CD4-positive, alpha-beta T cell treated with Interleukin-6 for 4 hours (primary cell): ENCODE measurements at places on chromosomes 1 and 21.

DNA sequence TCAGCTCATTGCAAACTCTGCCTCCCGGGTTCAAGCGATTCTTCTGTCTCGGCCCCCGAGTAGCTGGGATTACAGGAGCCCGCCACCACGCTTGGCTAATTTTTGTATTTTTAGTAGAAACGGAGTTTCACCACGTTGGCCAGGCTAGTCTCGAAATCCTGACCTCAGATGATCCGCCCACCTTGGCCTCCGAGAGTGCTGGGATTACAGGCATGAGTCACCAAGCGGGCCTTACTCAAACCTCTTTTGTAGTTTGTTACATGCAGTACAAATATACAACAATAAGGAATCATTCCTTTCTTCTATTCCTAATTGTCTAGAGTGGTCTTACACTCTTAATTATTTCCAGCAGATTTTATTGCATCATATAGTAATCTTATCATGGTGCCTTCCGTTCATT lies 16.6 kb downstream of the SPATA17 start:
- DNase-seq = no peak

DNA sequence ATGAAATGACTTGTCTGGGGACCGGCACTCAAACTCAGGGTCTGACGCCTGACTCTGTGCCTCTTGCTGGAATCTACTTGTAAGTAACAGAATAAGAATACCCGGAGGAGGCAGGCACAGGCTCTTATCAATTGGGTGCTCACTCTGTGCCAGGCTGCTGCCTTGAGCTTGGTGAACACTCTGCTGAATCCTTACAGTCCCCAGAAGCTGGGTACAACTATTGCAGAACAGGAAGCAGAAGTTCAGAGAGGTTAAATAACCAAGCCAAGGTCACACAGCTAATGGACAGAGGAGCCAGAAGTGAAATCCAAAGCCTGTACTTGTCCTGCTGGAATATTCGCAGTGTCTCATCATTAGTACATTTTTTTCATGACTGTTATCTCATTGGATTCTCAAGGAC lies 86.0 kb downstream of the EPHB2 start:
- no peak for DNase-seq

GRCh38 chr21:39153373-39153772 lies 29.9 kb downstream of the PSMG1 start:
- DNase-seq = no peak

DNA sequence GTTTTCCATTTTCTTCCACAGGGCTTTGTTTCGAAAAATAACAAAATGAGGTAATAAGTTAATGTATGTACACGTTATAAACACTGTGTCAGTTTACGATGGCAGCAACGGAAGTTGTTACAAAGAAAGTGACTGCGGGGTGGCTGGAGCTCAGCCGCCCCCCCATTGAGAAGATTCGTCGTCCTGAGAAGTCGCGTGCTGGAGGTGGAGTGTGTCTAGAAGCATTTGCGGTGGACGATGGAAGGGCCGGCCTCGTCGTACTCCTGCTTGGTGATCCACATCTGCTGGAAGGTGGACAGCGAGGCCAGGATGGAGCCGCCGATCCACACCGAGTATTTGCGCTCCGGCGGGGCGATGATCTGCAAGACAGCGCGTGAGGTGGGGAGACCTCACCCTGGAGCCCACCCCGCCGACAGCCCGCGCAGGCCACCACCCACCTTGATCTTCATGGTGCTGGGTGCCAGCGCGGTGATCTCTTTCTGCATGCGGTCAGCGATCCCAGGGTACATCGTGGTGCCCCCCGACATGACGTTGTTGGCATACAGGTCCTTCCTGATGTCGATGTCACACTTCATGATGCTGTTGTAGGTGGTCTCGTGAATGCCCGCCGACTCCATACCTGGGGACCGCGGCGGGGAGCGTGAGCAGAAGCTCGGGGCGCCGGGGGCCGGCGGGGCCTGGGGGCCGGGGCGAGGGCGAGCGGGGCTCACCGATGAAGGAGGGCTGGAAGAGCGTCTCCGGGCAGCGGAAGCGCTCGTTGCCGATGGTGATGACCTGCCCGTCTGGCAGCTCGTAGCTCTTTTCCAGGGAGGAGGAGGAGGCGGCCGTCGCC lies 2.4 kb downstream of the ACTA1 start:
- no peak for DNase-seq

- no peak for DNase-seq
Measured at GRCh38 chr1:18256282-18257235, 149.0 kb downstream of the IGSF21 start.

DNA sequence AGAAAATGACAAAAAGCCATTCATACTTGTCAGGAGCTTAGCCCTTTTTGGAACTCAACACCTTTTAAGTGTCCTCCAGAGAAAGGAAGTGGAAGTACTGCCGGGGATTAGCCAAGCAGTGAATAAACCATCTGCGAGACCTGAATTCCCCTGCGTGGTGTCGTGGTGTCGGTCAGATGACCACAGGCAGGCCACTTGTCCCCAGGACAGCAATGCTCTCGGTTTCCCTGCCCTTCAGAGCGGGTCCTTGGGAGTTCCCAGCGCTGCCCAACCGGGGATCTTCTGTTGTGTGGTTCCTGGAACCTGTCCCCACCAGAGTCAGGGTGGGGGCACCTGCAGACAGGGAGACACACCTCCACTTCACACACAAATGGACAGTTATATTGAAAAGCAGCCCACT lies 9.2 kb downstream of the GPR157 start:
- no peak for DNase-seq

GRCh38 chr1:75615613-75616435 lies 4.9 kb upstream of the SLC44A5 start:
- no peak for DNase-seq

GRCh38 chr1:158285756-158286241 lies 3.9 kb upstream of the CD1C start:
- no peak for DNase-seq

DNA sequence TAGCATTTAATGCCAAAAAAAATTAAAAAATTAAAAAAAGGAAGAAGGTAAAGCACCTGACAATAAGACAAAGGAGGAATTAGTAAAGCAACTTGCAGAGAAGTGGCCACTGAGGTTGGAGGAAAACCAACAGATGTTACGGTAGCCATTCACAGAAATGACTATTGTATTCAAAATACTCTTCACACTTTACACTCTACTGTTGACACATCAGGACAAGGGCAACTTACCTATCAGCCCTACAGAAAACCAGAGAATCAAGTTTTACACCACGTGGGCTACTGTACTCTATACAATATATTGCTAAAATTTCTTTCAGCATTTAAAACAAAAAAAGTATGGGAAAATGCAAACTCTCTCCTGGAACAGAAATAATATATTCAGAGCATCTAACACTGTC lies 70.0 kb downstream of the EIF4G3 start:
- no peak for DNase-seq

DNA sequence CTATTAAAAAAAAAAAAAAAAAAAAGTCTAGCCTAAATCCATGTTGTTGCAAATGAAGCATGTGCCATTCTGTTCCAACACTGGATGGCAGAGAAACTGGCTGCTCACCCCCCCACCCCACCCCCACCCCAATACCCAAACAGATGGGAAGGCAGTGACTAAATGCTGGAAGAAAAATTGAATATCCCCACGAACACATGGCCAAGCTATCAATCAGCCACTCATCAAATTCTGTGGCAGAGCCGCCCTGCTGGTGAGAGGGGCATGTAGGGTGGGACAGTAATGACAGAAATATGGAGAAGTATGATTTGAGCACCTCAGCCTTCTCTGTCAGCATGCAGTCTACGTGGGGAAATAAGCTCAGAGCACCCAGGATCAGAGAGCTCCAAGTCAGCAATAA lies 34.1 kb downstream of the OPTC start:
- DNase-seq = no peak

- DNase-seq = peak; percentile 88
Measured at GRCh38 chr1:222589462-222590302, at the start of gene TAF1A. TSS of gene TAF1A (minus strand) at chr1:222589933.

DNA sequence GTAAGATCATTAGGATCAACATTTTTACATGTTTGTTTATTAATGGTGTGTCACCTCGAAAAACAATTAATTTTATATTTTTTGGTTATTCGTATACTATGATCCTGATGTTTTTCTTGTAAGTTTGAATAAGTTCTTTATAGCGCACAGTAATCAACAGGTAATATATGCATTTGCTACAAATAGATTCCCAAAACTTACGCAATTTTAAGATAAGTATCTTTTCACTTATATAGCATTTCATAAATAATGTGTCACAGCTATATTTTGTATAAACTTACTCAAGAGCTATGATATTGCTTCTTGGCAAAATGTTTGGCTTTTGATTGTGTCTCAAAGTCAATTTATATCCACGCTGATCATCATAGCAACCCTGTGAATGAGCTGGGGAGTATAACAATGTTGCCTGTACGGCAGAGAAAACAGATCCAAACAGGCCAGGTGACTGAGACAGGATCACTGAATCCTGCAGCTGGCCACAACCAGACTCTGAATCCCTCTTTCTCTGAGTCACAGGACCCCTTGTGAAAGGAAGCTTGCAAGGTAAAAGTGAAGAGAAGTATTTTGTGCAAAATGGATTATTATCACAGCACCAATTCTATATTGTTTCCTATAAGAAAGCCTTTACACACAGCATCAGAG lies 48.6 kb downstream of the GNG12 start:
- DNase-seq = no peak

DNA sequence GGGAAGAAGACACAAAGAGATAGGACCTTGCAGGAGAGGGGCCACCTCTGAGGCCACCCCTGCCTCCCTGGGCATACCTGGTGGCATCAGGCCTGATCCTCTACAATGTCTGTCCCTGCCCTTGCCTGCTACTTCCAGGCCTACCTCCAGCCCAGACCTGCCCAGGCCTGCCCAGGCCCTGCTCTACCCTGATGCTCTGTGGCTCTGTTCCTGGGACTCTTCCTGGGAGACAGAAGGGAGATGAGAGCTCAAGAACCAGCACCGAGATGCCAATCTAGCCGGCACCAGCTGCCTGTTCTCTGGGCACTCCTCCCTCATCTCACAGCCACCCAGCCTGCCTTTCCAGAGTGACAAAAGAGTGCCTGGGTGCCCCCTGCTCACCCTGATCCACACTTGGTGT lies 2.7 kb downstream of the CELF3 start:
- DNase-seq = no peak

- no peak for DNase-seq
Measured at GRCh38 chr1:48105165-48105564, 108.0 kb upstream of the TRABD2B start.

GRCh38 chr1:181345146-181345545 lies 138.2 kb upstream of the CACNA1E start:
- no peak for DNase-seq

GRCh38 chr1:10745886-10746455 lies 50.5 kb downstream of the CASZ1 start:
- DNase-seq = no peak

GRCh38 chr1:27455139-27455811 lies 34.7 kb downstream of the WASF2 start:
- peak; percentile 61 for DNase-seq

DNA sequence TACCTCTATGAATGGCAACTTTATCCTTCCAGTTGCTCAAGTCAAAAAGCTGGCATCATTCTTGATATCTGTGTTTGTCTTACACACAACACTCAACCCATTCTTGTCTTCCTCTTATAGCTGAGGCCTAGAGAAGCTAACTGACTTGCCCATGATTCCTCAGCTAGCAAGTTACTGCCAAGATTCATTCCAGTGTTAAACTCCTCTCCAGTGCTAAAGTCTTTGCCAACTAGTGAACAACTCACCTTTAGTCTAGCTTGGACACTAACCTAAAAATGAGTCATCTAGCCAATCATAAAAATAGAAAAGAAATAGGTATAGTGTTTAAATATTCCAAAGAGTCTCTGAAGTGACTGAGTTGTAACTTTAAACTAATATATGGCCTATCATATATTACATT lies 45.6 kb upstream of the RGS2 start:
- no peak for DNase-seq

DNA sequence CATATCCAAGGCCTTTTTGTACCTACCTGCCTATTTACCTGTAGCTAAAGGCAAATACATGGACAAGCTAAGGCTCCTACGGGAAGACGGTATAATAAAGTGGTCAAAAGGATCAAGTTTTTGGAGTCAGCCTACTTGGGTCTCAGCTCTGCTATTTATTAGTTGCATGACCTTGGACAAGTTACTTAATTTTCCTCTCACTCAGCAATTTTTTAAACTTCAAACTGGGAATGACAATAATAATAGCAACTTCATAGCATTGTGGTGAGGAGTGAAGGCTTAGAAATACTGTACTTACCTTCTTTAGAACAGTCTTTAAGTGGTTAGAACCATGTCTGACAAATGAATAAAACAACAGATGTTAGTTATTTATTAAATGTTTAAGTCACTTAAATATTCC lies 60.2 kb upstream of the SLC35F3 start:
- no peak for DNase-seq

DNA sequence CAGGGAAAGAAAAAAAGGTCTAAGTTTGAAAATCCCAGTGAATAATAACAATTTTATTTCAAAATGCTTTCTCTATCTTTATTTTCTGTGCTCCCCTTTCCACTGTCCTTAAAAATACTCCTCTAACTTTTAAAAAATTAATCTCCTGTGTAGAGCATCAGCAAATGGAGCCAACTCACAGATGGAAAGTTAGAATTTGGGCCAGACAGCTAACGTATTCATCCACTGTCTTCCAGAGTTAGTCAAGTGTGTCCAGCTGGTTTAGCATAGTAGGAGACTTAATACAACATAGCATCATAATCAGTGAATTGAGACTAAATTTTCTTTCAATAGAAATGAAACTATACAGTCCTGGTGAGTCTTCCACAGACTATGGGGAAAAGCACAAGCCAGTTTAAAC lies 419.0 kb upstream of the LRRC7 start:
- DNase-seq = no peak

- no peak for DNase-seq
Measured at GRCh38 chr1:168297019-168297730, 16.5 kb downstream of the TBX19 start.

DNA sequence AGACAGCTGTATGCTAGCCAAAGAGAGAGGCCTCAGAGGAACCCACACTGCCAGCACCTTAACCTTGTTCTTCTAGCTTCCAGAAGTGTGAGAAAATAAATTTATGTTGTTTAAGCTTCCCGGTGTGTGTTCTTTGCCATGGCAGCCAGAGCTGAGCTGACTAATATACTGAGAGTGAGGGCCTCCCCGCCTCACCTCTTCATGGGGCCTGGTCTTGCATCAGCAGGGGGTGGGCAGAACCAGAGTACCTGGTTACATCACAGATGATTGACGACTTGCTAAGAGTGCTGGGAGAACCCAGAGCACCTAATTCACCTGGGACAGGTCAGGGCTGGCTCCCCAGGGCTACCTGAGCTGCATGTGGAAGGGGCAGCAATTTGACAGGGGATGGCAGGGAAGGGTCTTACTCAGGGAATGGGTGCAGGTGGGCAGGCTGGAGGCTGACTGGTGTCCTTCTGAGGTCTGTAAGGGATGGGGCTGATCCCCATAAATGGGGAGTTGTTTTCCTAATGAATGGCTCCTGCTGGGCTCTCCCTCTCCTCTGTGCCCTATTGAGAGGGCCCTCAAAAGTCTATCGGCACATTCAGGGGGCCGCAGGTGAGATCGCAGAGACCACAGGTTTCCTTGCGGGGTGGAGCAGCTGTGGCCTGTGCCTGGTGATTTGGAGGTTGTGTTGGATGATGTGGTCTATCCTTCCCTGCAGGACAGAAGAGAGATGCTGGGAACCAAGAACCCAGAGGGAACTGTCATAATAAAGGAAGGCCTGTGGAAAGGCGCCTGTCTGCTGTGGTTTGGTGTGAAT lies 60.6 kb upstream of the ETV3 start:
- no peak for DNase-seq
